CD4-positive, CD25-positive, alpha-beta regulatory T cell (primary cell): ENCODE measurements at places on chromosomes 1 and 21. TPM values are rescaled to one million over a fixed set of nuclear protein-coding genes. Genes with fewer than 3 reads are reported as not detected.
A peak's percentile ranks its signal among the peaks of the same experiment; 100 is the strongest.

NES gene
- 0.10 TPM for total RNA-seq

GRCh38 chr1:166950156-166950555 is 25.2 kb downstream of the ILDR2 start:
- no peak for DNase-seq
- no peaks in the 10 kb centered on the region for H3K36me3 ChIP-seq
- no peak overlapping the region for H3K27ac ChIP-seq
- peaks cover 29% of the 10 kb centered on the region for H3K27me3 ChIP-seq
- H3K4me1 ChIP-seq, result no peaks in the 10 kb centered on the region

MYOM3 gene
- not detected for total RNA-seq

GRCh38 chr1:112532064-112532463 is 23.3 kb downstream of the WNT2B start:
- H3K4me3 ChIP-seq, result no peak overlapping the region
- DNase-seq, result no peak
- H3K4me1 ChIP-seq, result no peaks in the 10 kb centered on the region

GRCh38 chr1:8420318-8420717 is 102.4 kb downstream of the SLC45A1 start:
- peaks cover 77% of the 10 kb centered on the region for H3K4me1 ChIP-seq
- no peak for DNase-seq
- H3K4me3 ChIP-seq, result peak overlapping the region; percentile 98
- H3K27ac ChIP-seq, result peak overlapping the region; percentile 27
